ENCODE measurements at places on chromosomes 11 and 22.

DNA sequence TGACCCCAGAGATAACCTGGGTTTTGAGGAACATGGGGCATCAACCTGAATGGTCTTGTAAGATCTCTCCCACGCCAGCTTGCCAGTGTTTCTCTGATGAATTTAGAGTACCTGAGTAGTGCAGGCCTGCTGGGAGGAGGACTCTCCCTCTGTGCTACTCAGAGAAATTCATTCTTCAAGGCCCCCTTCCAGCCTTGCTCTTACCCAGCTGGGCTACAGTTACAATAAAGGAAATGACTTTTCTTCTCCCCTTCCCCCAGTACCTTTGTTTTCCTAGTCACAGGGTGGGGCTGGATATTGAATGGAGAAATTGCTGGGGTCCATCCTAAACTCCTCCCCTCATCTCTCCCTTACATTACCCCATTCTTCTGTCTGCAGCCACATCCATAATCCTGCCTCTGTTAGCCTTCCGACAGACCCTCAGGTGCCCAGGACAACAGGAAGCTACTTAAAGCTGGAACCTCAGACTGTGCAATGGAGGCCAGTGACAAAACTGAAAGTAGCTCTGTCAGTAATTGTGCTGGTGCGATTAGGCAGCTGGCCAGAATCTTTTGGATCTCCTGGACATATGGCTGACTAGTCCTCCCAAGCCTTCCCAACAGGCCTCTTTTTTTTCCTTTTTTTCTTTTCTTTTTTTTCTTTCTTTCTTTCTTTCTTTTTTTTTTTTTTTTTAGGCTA is 17.4 kb downstream of the LIMK2 start:
- DNase-seq = peak; percentile 60

- DNase-seq = no peak
These were observed 272.3 kb upstream of the RAG2 start for GRCh38 chr11:36870361-36870760.

DNA sequence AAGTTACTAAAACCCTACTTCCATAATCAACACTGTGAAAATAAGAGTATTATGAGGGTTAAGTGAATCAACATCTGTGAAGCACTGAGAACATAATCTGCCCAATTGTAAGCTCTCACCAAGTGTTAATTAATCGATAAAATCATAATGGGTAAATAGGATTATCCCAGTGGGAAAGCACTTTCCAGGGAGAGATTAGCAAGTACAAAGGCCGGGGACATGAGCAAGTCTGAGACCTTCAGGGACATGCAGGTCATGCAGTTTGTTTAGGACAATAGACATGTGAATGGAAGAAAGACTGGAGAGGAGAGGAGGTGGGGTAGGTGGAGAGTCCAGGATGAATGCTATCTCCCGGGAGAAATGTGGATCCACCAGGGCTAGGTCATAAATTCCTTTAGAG is 57.8 kb upstream of the FIBIN start:
- DNase-seq = no peak

DNA sequence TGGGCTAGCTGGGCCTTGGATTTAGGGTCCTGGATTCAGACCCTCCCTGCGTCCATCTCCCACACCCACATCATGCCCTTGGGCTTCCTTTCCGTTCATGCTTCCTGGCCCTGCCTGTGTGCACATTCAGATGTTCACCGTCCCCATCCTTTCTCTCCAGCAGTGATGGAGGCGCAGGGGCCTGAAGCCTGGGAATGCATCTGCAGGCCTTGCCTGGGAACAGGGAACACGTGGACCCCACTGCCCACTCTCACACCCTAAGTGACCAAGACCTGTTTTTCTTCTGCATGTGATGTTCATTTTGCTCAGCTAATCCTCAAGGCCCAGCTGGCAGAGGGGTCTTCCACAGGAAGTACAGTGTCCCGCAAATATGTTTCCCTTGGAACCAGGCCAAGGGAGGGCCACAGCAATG is 91.6 kb upstream of the PARVA start:
- no peak for DNase-seq

DNA sequence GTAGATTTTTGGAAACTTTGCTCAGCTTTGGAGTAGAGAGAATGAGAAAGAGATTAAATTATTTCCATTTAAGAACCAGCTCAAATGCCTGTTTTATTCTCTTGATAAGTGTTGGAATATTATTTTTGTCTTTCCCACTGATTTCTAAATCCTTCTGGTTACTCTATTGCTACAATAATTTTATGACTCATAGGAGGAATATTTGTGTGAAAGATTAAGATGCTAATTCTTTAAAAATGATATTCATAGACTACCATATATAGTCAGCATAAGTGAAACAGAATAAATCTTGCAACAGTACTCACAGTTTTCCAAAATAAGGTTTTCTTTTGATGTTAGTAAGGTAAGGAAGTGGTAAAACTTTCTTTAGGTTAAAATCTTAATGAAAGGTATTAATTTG is 60.9 kb downstream of the YAP1 start:
- DNase-seq = no peak

DNA sequence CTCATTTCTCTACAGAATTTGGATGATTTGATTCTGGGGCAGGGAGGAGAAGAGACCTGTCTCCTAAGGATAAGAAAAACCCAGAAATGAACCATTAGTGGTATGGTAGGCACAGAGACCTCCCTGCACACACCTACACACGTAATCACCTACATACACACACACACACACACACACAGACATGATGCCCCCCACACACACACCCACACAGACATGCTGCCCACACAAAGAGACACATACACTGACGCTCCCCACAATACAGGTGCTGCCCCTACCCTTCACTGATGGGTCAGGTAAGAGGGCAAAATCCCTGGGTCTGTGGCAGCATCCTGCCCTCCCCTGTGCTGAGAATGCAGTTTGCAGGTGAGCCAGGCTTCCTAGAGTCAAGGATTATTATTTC is 1.1 kb upstream of the SYT7 start:
- DNase-seq = no peak

GRCh38 chr22:50169774-50170341 is 673 bp upstream of the PANX2 start:
- DNase-seq = peak; percentile 24

GRCh38 chr11:75792127-75792731 is 22.8 kb upstream of the UVRAG start:
- no peak for DNase-seq

DNA sequence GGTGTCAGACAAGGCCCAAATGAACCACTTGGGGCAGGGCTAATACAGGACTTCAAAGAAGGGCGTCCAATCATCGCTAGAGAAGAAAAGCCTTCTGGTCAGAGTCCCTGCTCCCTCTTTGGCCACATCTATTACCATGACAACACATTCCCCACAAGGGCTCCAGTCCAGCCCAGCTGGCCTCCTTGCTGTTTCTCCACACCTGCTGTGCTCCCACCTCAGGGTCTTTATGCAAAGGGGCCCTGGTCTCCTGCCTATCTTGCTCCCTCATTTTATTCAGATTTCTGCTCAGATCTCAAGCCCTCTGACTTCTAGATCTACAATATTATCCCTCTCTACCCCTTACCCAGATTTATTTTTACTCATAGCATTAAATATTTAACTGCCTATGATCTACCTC is 58.0 kb upstream of the KIRREL3 start:
- DNase-seq = no peak

DNA sequence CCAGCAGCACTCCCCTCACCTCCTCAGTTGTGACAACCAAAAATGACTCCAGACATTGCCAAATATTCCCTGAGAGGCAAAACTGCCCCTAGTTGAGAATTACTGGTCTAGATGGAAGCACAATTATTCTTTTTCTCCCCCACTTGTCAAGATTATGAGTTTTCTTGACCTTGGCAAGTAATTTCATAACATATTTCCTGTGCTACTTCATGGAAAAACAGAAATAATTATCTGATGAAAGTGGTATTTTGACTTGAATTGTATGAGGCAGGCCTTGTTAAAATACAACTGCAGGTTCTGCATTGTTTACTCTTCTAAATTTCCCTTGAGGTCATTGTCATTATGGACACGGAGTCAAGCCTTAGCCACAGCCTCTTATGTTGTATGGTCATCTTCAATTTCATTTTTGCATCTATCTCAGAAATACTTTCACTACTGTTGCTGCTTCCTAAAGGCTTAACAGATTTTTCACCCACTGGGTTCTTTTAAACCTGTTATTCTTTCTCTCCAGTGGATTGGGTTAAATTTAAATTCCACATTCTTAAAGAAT is 32.2 kb upstream of the LDLRAD3 start:
- no peak for DNase-seq

DNA sequence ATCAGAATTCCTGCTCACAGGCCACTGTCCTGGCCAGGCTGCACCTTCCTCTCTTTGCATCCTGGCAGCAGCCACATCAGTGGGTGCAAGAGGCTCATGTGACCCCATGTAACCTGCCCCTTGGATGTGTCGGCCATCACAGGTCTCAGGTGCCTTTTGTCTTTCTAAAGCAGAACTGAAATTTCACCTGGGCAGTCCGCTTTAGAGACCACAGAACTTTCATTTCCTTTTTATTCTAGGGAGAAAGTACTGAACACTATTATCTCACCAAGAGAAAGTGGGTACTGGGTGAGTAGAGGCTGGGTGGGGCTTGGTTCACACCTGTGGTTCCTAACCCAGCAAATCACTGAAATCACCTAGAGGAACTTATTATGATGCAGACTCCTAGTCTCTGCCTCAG is 51.7 kb upstream of the NUP160 start:
- DNase-seq = no peak

DNA sequence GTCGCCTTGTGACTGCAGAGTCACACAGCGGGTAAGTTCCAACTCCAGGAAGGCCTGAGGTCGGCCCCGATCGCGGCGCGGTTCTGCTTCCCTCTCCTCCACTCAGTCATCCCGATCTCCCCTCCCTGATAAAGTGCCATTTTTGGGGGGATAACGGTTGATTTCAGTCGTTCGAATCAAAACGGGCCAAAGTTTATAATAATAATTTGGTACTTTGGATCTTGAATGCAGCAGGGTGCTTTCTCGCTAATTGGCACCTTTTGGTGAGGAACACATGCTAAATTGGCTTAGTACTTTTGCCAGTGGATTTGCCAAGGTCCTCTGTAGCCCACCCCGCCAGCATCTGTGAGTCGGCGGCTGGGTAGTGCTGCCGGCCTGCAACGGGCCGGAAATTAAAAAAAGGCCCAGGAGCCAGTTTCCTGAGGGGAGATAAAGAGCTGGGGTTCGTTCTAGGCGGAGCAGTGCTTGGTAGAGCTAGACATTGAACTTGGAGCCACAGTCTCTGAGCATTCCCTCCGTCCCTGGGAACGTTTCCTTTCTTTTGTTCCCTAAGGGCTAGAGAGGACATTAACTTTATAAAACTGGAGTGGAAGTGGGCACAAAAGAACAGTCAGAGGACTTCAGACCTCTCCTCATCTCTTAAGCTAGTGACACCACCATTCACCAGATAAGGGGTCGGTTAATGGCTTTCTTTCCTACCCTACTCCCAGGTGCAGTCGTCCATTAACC is 997 bp downstream of the UBE2L3 start:
- DNase-seq = peak; percentile 35

GRCh38 chr11:118634431-118635236 is 27.2 kb downstream of the PHLDB1 start:
- DNase-seq = peak; percentile 90

DNA sequence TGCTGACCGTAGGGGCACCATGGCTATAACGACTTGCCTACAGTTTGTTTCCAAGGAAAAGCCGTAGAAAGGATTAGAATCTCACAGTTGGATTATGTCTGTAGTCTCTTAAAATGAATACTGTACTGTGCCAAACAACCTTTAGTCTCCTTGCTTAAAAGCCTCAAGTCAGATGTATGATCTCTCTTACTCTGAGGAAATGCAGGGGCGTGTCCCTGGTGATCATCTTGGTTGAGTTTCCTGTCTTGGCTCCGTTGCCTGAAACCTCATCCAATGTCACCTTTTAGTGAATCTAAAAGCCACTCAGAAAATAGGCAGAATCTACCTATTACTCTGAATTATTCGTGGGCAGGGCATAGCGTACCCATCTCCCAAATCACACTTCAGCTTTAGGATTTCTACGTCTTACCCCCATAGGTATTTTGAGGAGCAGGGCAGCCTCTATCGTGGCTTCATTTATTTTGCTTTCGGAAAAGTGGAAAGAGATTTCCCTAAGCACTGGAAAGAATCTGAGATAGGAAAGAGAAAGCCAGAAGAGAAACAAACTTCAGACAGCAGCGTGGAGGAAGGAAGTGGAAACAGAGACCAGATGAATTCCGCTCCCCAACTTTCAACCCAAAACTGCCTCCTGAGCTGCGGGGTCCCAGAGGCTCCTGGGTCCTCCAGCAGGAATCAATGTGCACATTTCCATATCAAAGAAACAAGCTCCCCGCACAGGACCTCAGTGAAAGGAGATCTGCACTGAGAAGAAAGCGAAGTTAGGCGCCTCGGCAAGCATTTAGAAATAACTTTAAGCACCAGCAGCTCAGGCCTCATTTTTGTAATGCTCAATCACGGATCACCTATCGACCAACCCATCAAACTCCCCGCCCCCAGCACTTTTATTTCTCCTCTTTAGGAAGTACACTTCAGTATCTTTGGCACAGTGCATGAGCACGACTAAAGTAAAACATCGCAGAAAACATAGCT is 245.8 kb downstream of the ETS1 start:
- DNase-seq = peak; percentile 31

DNA sequence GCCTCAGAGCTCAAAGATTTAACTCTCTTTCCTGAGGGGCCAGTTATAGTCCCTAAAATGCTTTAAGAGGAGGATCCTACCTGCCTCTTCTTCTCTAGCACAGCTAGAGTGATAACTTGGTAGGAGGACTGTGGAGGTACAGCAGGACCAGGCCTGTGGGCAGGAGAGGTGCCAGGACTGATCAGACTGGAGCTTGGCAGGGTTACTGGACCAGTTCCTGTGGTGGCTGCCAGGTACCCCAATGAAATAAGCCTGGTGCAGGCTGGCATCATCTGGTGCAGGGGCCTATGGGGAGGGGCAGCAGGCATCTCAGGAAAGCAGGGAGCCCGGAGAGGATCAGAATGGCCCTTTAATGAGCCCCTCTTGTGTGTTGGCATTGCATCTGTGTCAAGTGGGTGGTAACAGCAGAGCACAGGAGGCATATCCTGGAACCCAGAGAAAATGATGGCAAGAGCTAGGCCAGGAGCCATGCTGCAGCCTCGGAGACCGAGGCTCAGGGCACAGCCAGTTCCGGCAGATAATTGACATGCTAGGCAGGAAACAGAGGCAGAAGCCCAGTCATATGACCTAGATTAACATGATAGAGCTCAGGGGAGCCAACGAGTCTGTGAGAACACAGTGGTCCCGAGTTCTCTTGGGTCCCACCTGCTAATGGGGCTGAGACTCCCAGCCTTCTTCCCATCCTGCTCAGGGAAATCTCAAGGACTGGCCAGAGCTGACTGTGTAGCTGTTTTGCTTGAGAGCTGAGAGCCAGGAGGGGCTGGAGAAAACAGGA is 187.5 kb upstream of the ZBED5 start:
- no peak for DNase-seq

DNA sequence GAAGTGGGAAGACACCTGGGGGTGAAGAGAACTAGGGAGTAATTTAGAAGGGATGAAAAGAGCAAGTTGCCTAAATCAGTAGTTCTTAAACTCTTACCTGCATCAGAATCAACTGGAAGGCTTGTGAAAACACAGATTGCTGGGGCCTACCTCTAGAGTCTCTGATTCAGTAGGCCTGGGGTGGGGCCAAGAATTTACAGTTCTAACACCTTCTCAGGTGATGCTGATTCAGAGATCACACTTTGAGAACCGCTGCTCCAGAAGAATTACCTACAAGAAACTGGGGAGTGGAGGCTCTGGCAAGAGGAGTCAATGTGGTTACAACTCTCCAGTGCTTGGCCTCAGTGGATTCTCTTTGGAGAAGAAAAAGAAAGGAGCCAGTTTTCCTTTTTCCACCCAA is 128.7 kb downstream of the C11orf58 start:
- no peak for DNase-seq

- DNase-seq = no peak
These were observed 59.8 kb upstream of the CD82 start for GRCh38 chr11:44505581-44506054.

GRCh38 chr11:28636033-28636432 is 527.8 kb downstream of the METTL15 start:
- DNase-seq = no peak
